Foreskin fibroblast (primary cell): ENCODE measurements at places on chromosomes 7 and 10.

DNA sequence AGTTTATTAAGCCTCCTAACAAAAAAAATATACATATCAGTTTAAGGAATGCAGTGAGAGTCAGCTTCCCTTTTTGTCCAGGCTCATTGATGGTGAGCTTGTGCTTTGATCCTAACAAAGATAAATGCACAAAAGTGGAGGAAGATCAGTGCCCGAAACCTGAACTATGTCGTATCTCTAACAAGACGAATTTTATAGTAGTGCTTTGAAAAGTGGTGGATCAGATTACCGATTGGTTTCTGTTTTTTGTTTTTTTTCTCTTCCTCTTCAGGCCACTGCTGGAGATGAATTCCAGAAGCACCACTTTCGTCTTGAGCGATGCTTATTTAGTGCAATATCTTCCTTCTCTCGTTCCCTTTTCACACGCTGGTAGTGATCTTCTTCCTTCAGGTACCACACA, 72.8 kb downstream of the RHOBTB1 start:
- DNase-seq: no peak

DNA sequence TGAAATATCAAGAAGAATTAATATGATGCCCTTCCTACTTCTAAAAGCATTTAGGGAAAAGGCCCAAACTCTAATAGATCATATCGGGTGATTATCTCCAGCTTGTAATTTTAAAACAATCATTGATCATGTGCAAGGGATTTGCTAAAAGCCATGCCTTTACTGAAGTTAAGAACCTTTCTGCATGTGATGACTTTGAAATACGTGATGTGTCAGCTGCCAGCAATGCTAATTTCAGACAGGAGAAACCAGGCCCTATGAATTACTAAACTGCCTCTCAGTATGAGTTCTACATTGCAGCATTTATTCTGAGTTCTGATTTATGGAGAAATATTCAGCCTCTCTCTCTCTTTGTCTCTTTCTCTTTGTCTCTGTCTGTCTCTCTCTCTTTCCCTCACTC, 203.6 kb upstream of the AKR1E2 start:
- DNase-seq: peak; percentile 6

GRCh38 chr7:2513702-2514101, 5.9 kb upstream of the LFNG start:
- no peak for DNase-seq

GRCh38 chr7:137003566-137003965, 135.1 kb downstream of the CHRM2 start:
- DNase-seq: no peak

DNA sequence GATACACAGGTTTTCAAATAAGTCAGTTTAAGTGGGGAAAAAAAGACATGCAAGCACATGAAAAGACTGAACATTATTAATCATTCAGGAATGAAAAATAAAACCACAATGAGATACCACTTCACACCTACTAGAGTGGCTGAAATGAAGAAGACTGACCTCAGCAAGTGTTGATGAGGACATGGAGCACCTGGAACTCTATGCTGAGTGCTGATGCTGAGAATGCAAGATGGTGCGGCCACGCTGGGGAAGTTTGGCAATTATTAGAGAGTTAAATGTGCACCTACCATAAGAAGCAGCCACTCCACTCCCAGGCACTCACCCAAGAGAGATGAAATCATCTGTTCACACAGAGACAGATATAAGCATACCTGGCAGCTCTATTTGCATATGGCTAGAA, 32.9 kb upstream of the ELFN1 start:
- no peak for DNase-seq

GRCh38 chr10:71466330-71466729, 69.6 kb downstream of the CDH23 start:
- DNase-seq: no peak

DNA sequence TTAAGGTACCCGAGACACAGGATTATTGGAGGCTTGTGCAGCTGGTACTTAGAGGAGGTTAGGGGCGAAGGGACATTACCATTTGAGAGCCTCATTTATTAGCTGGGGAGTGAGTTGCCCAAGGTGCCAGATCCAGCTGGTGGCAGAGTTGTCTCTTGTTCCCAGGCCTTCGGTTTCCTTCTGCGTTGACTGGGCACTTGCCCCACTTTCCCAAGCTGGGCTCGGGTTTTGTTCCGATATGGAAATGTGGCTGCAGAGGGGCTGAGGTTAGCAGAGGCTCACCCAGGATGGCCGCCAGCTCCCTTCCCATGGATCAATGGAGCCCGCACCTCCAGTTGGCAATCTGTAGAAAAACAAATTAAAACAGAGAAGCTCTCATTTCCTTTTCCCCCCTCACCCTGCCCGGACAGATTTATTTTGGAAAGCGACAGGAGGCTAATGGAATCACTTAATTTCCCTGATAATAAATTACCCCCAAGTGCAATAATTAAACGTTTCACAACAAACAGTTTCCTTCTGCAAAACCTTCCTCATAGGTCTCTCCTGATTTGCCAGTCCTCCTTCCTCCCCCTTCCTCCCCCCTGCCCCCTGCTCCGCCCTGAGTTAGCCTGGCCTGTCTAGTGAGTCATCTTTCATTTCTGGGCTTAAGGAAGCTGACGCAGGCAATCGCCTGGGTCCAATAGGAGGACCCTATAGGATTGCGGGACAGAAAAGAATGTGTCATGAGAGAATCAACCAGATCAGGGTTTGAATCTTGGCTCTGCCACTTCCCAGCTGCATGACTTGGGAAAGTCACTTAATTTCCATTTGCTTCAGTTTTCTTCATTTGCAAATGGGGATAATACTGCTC, 51.7 kb downstream of the ADRA2A start:
- DNase-seq: no peak

DNA sequence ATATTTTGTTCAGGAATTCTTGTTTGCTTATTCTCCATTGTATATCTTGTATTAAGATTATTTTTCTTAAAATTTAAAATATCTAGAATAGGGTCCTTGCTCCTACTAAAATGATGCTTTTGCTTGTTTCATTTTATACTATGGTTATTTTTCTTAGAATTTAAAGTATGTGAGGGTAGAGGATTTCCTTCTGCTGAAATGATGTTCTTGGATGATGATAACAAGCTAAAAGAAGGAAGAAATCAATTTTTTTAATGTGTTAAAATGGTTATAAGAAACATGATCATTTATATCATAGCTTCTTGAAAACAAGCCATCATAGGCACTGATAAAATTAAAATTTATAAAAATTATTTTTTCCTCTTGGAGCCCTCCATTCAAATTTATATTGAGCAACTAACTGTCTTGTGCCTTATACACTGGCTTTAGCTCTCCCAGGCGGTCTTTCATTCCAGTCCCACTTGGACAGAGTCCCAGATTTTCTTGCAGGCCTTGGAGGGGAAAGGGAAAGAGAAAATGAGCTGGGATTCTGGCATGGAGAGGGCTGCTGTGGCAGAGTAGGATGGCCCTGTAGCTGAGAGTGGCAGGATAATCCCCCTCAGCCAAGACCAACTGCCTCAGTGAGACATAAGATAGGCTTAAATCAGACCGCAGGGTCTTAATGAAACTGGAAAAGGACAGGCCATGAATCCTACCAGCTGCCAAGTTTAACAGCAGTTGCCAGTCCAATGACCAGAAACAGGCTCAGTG, 60.2 kb downstream of the DNAJB9 start:
- no peak for DNase-seq

DNA sequence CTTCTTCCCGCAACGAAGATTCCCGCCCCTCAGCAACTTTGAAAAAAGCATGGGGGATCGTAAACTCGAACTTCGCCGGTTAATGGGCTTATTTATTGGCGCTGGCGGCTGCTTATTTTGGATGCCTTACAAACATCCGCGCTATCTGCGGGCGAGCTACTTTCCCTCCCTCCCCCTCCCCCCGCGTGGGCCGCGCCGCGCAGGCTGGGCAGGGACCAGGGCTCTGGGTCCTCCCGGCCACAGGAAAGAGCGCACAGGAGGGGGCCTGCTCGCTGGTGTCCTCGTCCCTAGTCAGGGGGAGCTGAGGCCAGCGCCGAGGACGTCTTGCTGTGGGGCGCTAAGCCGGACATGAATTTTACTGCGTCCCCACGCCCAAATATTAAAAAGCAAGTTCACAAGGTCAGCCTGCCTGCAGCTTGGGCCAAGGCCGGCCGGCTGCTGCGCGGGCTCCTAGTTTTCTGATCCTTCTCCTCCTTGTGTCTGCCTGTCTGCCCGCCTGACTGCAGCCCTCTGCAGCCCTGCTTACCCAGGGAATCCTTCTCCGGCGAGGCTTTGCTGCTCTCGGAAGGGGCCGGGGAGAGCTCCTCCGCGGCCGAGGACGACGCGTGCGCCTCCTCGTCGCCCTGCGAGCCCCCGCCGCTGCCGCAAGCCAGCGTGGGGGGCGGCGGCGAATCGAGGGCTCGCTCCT, 1.2 kb downstream of the HOXA10 start:
- peak; percentile 91 for DNase-seq

DNA sequence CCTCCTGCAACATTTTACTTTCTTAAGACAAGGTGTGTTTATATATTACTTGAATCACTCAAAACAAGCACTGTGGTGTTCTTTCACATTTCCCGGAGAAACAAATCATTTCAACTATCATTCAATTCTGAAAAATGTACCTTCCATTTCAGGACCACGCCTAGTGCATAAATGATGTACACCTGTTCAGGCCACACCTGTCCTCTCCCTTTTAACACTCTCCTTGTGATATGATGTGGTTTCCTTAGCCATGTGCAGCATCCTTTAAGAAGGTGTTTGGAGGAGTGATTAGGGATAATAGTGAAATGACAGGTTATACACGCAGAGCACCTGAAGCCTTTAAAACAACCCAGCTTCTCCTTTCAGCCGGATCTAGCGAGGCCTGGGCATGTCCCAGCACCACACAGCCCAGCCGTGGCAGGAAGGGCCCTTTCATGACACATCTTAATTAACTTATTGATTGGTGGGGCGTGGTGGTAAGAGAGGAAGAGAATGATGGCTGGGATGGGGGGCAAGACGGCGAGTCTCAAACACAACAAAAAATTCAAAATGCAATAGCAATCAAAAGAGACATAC, 26.9 kb downstream of the ABLIM1 start:
- DNase-seq: no peak

GRCh38 chr7:96285579-96285978, 36.3 kb downstream of the SLC25A13 start:
- no peak for DNase-seq

DNA sequence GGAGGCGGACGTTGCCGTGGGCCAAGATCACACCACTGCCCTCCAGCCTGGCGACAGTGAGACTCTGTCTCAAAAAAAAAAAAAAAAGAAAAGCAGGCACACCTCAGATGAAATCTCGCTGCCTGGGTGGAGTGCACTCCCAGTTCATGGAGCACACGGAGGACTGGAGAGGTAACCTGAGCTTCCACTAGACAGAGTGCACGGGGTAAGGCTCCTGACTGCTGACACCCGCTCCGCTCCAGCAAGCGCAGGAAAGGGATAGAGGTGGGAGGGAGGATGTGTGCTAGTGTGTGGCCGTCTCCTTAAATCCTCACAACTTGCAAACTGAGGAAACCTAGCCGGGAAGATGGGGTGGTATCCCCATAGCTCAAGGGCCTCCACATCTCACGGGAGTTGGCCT, 50.8 kb downstream of the FAM53B start:
- DNase-seq: no peak

- no peak for DNase-seq
Observed at GRCh38 chr7:17928055-17928454, 12.2 kb downstream of the SNX13 start.

DNA sequence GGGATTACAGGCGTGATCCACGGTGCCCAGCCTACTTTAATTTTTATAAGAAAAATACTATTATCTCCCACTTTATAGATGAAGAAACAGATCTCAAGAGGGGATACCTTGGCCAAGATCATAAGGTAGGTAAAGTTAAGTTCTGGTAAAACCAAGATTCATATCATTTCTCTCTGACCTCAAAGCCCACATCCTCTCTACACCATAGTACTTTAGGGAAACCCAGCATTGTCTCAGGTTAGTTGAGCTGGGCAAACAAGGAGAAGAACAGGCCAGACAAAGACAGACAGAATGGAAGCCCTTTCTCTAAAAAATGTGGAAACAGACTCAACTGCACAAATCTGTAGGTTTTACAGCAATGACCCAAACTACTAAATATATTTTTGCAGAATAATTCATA, 197.7 kb upstream of the FRMD4A start:
- DNase-seq: no peak

GRCh38 chr7:14859267-14859666, 43.3 kb downstream of the DGKB start:
- no peak for DNase-seq

GRCh38 chr10:127338399-127339110, 142.2 kb upstream of the INSYN2A start:
- peak; percentile 65 for DNase-seq

- no peak for DNase-seq
Observed at GRCh38 chr10:118458957-118459641, 117.0 kb upstream of the FAM204A start.

DNA sequence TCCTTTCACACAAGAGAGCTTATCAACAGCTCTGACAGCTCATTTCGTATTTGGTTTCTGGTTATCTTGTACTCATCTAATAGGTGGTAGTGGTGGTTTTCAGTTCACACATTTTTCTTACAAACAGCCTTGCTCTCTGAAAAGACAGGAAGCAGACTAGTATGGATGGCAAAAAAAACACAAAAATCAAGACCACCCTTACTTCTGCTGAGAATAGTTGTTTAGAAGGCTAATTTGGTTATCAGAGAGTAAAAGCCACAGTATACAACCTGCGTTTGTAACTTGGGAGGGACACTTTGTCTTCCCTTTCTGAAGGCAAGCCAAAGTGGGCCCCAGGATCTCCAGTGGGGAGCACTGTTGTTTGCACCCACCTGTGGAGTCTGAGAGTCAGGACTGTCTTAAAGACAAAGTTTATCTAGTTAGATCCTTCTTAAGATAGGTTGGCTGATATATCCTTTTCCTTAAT, 68.0 kb downstream of the PIP4K2A start:
- no peak for DNase-seq

- peak; percentile 91 for DNase-seq
Observed at GRCh38 chr7:33854178-33854577, 51.2 kb upstream of the BMPER start.

DNA sequence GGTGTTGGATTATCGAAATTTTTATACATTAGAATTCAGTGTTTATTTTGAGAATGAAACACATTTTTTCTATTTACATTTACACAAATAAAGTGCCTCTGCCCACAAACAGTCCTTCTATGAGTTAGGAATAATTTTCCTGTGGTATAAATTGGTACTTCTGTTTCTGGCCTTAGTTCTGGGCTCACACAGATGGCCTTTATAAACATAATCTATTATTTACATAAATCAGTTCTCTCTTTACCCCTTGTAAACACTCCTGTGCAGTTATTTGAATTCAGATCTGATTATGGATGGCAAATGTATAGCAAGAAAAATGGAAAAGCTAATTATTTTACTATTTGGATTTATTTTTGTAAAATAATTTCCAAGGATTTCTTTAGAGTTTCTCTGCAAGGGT, 143.2 kb downstream of the PRKG1 start:
- DNase-seq: no peak

- DNase-seq: peak; percentile 42
Observed at GRCh38 chr7:108368466-108368865, 87.8 kb downstream of the NRCAM start.

DNA sequence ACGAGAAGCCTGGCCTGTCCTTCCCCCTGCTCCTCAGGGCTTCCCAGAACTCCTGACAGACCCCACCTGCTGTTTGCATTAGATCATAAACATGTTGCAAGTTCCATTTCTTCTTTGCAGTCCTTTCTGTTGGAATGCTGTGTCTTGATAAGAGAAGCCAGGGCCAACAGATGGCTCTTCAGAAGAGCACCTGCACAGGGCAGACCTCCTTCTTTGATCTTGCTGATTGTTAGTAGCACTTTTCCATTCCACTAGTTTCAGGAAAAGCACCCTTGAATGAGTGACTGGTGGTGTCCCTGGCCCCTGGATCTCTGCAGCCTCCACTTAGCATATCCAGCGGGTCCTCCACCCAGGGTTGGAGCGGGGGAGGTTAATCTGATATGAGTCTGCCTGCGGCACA, 243.2 kb downstream of the GFRA1 start:
- DNase-seq: no peak
